ENCODE measurements at places on chromosomes 2 and 18. TPM values are rescaled to one million over a fixed set of nuclear protein-coding genes. Genes with fewer than 3 reads are reported as not detected.

- DNase-seq: no peak
Observed at GRCh38 chr2:175463589-175464310, 282.2 kb upstream of the ATP5MC3 start.

DNA sequence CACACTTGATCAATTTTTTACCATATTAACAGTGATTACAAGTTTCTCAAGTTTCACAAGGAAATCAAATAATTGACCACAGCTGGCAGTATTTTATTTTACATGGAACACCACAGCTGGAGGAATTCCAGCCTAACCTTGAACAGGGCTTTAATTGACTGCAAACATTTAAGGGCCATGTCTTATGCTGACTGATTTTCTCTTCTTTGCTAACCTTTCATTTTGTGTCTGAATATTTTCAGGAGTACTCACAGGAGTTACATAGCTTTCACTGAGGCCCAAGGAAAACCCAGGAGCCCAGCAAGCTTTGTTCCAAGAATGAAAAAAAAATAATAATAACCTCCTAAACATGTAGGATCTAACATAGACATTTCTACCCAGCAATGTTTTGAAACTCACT, 49.6 kb downstream of the FRZB start:
- DNase-seq: no peak

DNA sequence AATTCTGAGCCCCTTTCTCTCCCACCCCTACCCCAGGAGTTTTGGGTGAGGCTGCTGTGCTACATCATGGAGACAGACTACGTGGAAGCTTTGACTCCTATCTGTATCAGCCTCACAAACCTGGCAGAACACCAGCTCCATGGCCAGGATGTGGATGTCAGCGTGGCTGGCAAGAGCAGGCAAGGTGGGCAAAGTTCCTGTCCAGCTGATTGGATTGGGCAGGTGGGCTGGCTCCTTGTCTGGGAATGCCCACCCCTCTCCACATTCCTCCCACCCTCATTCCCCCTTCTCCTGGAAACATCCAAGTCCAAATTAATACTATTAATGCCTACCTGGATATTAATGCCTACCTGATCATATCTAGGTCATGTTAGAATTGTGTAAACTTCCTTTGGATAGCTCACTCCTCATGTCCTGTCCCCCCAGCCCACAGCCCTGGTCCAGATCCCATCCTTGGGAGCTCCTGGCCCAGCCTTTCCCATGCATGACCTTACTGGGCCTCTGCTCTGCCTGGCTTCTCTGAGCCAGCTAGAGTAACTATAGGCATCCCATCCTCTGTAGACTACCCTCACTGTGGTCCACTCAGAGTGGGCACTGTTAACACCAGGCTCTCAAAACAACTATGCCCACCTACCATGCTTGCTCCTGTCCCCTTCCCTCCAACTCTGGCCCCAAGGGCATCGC, 24.1 kb downstream of the MROH2A start:
- no peak for DNase-seq

Gene STK36
- total RNA-seq: 16.0 TPM

Gene FEZ2
- 60.4 TPM for total RNA-seq
